ENCODE measurements at places on chromosomes 6 and 20.

DNA sequence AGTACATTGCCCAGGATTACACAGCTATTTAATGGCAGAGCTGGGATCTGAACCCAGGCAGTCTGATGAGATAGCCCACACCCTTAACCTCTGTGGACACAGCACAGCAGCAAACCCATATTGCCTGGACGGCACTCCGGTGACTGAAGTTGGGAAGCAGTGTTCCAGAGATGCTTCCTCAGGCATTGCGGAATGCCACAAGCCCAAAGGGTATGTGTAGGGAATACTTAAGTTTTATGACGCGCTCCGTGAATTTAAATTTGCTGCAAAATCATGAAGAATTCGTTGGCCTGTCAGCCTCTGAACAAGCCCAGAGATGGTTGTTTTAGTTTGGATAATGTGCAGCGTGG, 46.4 kb downstream of the PSMG4 start:
- DNase-seq = no peak

- DNase-seq = no peak
Observed at GRCh38 chr20:47061549-47061948, 166.9 kb downstream of the EYA2 start.

GRCh38 chr20:35207950-35208611, 18.4 kb upstream of the MMP24 start:
- peak; percentile 48 for DNase-seq

- DNase-seq = no peak
Observed at GRCh38 chr6:120303527-120303926, 954.0 kb upstream of the MAN1A1 start.

DNA sequence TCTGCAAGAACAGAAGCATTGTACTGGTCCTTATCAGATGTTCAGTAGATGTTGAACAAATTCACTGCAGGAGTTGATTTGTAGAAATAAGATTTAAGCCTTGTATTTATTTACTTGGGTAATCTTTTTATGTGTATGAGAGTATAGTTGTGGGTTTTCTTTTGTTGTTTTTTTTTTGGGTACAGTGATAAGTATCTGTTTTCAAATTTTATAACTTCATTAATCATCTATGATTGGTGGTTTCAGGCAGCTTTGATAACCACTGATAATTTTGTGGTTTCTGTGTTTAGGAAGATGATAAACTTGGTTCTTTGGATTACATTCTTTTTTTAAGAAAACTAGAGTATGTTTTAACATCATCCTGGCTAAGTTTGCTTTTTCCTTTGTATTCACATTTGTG, 2.8 kb downstream of the AFDN start:
- no peak for DNase-seq

GRCh38 chr6:47105469-47106178, 63.5 kb upstream of the ADGRF1 start:
- no peak for DNase-seq

DNA sequence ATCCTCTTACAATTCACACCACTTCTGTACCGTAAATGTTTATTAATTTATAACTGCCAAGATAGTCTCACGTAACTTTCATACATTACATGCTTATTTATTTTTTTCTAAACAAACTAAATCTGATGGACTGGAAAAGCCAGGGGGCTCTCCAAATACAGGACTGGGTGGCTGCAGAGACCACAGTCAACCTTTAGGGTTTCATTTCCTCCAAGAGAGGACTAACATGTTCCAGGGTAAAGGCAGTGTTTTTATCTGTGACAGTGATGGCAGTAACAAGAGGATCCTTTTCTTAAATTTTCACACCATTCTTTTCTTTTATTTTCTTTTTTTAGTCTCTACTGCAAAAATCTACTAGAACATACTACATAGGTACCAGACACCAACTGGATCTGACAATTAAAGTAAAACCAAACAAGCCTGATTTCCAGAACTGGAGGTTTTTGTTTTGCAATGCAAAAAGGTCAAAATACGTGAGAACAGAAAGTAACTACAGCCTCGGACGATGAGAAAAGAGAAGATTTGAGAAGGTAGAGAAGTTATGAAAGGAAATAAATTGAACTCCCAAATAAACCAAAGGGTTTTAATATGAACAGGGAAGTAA, 1.2 kb downstream of the LMBRD1 start:
- DNase-seq = no peak

GRCh38 chr6:85419046-85419759, 30.7 kb upstream of the NT5E start:
- no peak for DNase-seq

DNA sequence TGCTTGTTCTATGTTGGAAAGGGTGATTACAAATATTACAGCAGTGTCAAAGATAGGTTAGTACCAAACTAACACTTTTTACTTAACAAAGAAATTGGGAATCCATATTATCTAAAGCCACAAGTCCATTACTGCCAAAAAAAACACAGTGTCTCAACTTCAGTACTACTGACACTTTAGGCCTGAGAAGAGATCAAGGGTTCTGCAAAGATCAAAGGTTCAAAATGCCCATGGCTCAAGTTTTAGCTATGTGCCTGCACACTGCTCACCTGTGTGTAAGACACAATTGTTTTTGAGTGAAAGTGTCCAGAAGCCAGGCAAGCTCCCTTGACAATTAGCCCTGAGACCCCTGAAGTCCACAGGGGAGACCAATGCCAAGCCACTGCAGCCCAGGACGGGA, 132.6 kb downstream of the ZMYND8 start:
- no peak for DNase-seq

GRCh38 chr20:36569847-36570429, 3.5 kb upstream of the TGIF2 start:
- DNase-seq = no peak

DNA sequence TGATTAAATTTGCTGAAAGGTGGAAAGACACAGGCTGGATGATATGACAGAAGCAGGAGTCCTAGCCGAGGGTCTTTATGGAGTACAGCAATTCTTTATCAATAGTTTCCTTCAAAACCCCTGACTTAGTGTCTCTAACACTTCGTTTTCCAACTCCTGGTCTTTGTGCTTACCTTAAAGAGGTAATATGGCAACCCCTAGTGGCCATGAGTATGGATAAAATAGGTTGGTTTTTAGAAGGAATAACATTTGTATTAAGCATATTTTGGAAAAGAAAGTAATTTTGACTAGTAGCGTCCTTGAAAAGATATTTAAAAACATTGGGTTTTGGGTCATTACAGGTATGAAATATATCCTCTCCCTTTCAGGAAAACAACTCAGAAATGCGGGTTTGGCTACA, 51.9 kb downstream of the VGLL2 start:
- DNase-seq = no peak

DNA sequence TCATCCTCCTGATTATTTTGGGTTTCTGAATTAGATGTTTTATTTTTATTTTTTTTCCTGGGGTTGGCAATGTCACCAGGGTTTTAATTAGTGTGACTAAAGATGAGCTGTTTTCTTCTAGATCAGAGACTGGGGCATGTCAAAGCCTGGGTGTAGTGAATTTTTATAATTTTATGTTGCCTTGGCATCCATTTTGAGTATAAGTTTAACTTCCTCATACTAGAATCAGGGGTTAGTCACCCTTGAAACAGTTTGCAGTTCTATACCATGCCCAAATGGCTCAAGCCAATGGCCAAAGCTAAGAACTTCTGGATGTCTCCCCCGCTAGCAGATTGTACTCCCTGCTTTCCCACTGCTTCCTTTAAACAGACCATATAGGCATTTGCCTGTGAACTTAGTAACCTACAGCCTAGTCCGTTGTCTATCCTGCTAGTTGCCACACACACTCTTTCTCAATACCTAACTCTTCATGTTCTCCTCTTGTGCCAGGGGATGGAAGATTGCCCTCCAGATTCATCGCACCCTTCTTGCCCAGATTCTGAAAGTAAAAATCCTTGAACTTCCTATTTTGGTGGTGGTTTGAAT, 54.5 kb downstream of the KIAA0408 start:
- no peak for DNase-seq

- DNase-seq = no peak
Observed at GRCh38 chr6:101878554-101879276, 485.2 kb downstream of the GRIK2 start.

DNA sequence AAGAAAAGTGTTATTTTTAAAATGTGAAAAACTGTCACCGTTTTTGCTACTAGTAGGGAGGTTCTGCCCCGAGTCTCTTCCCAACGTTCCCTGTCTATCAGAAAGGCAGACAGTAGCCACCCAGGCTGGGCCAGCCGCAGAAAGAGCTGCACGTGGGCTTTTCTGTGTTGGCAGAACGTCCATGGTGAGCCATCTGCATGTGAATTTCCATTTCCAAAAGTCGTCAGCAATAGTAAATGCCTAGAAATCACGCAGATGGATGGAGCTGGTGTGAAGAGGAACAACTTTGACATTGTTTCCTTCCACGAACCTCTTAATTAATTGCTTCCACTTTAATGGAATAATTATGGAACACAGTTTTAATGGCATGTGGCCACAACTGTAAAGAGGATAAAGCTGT, 97.5 kb downstream of the FAM120B start:
- DNase-seq = no peak

DNA sequence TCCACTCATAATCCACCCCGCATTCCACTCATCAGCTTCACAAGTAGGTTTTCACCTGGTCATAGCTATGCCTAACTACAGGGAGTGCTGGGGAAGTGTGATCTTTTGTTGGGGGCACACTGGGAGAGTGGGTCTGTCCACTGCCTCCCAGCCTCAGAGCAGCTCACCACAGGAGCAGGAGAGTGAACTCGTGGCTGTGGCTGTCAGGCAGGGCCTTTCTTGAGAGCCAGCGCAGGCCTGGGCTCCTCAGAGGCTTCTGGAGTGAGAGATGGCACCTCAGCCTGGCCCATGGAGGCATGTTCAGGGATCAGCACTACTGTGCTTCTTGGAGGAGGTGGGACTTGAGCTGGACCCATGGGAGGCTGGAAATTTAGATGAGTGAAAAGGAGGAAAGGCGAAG, 4.0 kb upstream of the GNRH2 start:
- no peak for DNase-seq

- DNase-seq = no peak
Observed at GRCh38 chr6:29619578-29620160, 13.3 kb downstream of the GABBR1 start.

DNA sequence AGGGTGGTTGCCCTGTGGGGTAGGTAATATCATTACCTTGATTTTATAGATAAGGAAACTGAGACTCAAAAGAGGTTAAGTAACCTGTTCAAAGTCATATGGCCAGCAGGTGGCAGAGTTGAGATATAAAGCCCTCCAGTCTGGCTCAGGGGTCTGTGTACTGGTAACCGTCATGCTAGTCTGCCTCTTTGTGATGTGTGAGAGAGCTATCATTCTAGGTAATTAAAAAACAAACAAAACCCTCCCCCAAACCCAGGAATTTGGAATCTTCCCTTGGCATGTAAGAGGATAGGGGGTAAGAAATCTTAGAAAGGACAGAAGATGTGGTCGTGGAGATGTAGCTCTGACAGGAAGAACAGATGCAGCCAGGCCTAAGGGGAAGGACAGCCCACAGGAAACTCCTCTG, 206.0 kb downstream of the CDC5L start:
- peak; percentile 19 for DNase-seq

- no peak for DNase-seq
Observed at GRCh38 chr6:45174045-45174444, 154.1 kb upstream of the RUNX2 start.

- no peak for DNase-seq
Observed at GRCh38 chr6:499617-500016, 108.1 kb downstream of the IRF4 start.

DNA sequence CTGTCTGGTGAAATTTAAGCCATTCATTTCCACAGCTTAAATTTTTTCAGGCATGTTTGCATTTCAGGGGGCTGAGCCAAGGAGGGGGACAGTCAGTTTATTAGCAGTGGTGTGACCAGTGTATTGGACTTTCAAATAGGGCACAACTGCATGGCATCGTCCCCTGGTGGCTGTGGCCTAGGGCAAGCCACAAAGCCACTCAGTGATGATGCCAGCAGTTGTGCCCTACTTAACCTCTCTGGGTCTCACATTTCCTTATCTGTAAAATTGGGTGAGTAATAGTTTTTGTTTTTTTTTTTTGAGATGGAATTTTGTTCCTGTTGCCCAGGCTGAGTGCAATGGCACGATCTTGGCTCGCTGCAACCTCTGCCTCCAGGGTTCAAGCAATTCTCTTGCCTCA, 48.0 kb downstream of the CDC5L start:
- no peak for DNase-seq

- DNase-seq = no peak
Observed at GRCh38 chr6:63278916-63279315, 40.9 kb downstream of the LGSN start.

DNA sequence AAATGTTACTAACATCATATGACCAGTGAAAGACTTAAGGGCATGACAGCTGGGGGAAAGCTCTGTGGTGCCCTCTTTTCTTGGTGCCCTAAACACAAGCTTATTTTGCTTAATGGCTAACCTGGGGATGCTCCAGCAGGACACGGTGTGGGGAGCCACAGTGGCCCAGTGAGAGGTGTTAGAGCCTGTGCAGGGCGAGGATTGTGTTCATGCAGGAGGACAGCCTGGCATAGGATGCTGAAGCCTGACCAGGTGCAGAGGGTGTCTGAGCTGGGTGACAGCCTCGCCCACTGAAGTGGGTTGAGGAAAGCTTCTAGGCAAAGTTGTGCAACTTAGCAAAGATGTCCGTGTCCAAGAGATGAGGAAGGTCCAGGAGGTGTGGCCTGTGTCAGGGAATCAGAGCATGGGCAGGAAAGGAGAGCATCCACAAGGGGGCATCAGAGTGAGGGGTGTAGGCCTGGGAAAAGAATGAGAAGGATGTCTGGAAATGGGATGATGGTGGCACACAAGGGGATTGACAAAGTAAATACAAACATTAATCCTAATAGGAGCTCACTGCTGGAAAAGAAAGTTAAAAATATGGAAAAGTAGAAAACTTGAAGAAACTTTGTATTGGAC, 33.9 kb downstream of the SLC17A4 start:
- DNase-seq = peak; percentile 3

GRCh38 chr6:73369563-73369962, at the start of gene OOEP:
OOEP (minus strand) TSS chr6:73369897; CDS start chr6:73369792, 105 bp downstream.
- no peak for DNase-seq

GRCh38 chr20:33401921-33402369, 626 bp upstream of the CDK5RAP1 start:
- DNase-seq = no peak

GRCh38 chr20:15359056-15359455, 1021.6 kb upstream of the FLRT3 start:
- DNase-seq = no peak

DNA sequence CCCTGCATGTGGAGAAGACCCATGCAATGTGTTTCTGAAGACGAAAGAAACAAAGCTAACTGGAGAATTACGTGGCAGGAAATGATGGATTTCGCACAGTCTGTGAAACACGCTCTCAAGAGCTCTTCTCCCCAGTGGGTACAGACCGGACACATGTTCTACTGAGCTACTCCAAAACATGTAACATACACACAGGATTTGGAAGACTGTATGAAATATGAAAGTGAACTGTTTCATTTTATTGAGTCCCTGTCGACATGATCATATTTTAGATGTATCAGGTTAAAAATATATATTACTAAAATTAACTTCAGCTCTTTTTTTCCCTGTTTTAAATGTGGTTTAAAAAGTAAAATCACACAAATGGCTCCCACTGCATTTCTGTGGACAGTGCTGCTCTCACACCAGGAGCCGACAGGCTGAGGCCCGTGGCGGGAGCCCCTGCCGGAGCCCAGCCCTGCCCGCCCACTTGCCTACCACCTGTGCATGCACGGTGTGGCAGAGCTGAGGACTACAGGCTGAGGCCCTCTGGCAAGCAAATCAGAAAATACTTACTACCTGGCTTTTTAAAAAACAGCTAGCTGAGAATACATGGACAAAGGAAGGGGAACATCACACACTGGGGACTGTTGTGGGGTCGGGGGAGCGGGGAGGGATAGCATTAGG, 58.9 kb upstream of the NXT1 start:
- DNase-seq = no peak
